Lung microvascular endothelial cell (primary cell): ENCODE measurements at places on chromosomes 13 and 19. TPM values are rescaled to one million over a fixed set of nuclear protein-coding genes. Genes with fewer than 3 reads are reported as not detected.

TUBA3C gene
- not detected in 2 replicates for total RNA-seq

KLK2 gene
- not detected in 2 replicates for total RNA-seq

ATP7B gene
- total RNA-seq = 4.6 TPM in 2 replicates

CBARP gene
- 0.65 and 1.2 TPM in 2 replicates for total RNA-seq

SLC25A15 gene
- 11.3 and 16.3 TPM in 2 replicates for total RNA-seq

CBY2 gene
- not detected in 2 replicates for total RNA-seq

KLK1 gene
- total RNA-seq = not detected in 2 replicates
